ENCODE measurements at places on chromosomes 12 and 14.

DNA sequence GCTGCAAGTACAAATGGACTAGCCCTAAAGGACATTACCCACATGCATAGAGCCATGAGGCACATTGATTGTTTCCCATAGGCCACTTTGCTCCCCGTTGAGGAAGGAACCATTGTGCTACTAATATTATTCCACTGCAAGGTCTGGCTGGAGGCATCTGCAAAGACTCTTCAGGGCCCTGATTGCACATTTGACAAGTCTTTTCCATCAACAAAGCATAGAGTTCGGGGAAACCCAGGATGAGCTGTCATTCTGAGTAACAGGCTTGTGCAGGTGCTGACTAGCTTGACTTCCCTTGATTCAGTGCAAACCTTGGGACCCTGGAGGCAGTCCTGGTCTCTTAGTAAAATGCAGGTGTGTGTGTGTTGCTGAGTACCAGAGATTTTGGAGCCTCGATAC lies 73.8 kb downstream of the SUSD6 start:
- no peak for DNase-seq

DNA sequence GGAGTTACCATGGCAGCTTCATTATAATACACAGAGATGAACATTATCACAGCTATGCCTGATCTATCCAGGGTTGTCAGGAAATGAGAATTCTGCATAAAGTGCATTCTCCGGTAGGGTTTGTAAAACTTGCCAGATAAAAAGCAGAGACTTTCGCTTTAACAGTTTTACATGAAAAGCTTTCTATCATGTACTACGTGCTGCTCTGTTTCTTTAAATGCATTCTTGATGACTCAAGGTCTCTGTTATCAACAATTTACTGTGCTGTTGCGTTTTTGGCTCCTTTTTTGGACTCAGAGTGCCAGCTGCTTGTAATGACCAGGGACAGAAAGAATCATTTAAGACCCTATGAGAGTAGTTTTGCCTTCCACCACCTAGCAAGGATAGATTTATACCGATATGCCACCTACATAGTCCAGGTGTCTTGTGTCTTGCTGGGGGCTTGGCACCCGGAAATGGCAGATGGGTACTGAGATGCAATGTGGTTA lies 371.2 kb downstream of the BTG1 start:
- no peak for DNase-seq

- DNase-seq = no peak
These were observed 126.6 kb upstream of the BCL2L14 start for GRCh38 chr12:11943919-11944700.

DNA sequence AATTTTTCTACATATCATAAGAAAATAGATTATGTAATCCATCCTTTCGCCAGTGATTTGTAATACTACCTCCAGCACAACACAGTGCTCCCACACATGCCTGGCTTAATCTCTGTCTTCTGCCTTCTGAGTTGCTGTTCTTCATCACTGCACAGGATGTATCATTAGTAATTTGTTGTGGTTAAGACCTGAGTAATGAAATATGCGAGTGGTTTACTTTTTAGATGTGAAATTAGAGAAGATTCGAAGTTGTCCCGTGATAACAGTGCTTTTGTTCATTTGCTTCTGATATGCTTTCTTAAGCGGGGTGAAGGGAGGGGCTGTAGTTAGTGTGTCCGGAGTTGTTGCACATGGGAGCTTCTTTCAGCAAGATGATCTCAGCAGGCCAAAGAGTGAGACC lies 18.1 kb downstream of the KRT85 start:
- DNase-seq = no peak

DNA sequence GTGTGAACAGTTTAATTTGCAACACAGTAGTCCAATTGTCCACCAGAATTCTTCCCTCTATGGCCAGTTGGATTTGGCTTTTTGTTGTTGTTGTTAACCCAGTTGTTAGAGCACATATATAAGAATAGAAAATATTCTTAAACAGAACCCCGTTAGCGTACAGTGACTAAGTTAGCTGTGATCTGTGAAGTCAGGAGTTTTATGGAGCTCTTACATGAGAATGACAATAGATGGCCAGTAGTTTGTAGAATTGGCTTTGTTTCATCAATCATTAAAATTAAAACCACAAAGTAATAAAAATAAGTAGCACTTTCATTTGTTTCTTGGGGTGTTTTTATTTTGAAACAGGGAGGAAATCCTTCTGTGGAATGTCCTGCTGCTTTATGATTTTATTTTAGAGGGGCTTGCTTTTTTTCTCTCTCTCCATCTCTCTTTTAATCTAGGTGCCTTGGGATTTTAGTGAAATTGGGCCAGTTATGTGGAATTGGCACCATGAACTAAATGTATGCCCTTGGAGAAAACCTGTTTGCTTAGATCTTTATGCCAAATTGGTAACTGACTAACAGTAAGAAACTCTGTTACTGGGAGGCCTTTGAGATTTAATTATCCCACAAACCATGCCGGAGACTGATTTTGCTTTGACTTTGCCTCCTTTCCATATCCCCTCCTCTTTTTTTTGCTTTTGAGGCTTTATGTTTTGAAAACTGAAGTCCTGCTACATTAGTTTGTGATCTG lies 22.9 kb downstream of the FBXW8 start:
- no peak for DNase-seq

Measured in Jurkat, Clone E6-1 (cell line).